Neural cell (in vitro differentiated cells): ENCODE measurements at places on chromosomes 4 and X. TPM values are rescaled to one million over a fixed set of nuclear protein-coding genes. Genes with fewer than 3 reads are reported as not detected.

JAKMIP1 gene
- 15.3 and 19.5 TPM in 2 replicates for polyA plus RNA-seq

DOCK11 gene
- 29.7 and 37.2 TPM in 2 replicates for polyA plus RNA-seq

MAOB gene
- not detected in 2 replicates for polyA plus RNA-seq

CSAG3 gene
- 1.1 and 1.2 TPM in 2 replicates for polyA plus RNA-seq

EDNRA gene
- polyA plus RNA-seq: 0.19 and 0.20 TPM in 2 replicates

AWAT1 gene
- not detected in 2 replicates for polyA plus RNA-seq

P2RY4 gene
- polyA plus RNA-seq: not detected in 2 replicates

NALF2 gene
- 5.4 and 6.9 TPM in 2 replicates for polyA plus RNA-seq

DCAF8L2 gene
- polyA plus RNA-seq: not detected in 2 replicates
